Pulmonary artery endothelial cell (primary cell): ENCODE measurements at places on chromosomes 5 and 9. TPM values are rescaled to one million over a fixed set of nuclear protein-coding genes. Genes with fewer than 3 reads are reported as not detected.

Gene SCAI
- total RNA-seq: 5.9 and 7.8 TPM in 2 replicates

- no peak for DNase-seq
Observed at GRCh38 chr9:2863831-2864230, 19.9 kb upstream of the PUM3 start.

Gene PALM2AKAP2
- total RNA-seq: under 0.01 and 0.46 TPM in 2 replicates

Gene PCDHB16
- total RNA-seq: under 0.01 and 0.13 TPM in 2 replicates

Gene PCDHB9
- total RNA-seq: 0.04 and 0.07 TPM in 2 replicates

DNA sequence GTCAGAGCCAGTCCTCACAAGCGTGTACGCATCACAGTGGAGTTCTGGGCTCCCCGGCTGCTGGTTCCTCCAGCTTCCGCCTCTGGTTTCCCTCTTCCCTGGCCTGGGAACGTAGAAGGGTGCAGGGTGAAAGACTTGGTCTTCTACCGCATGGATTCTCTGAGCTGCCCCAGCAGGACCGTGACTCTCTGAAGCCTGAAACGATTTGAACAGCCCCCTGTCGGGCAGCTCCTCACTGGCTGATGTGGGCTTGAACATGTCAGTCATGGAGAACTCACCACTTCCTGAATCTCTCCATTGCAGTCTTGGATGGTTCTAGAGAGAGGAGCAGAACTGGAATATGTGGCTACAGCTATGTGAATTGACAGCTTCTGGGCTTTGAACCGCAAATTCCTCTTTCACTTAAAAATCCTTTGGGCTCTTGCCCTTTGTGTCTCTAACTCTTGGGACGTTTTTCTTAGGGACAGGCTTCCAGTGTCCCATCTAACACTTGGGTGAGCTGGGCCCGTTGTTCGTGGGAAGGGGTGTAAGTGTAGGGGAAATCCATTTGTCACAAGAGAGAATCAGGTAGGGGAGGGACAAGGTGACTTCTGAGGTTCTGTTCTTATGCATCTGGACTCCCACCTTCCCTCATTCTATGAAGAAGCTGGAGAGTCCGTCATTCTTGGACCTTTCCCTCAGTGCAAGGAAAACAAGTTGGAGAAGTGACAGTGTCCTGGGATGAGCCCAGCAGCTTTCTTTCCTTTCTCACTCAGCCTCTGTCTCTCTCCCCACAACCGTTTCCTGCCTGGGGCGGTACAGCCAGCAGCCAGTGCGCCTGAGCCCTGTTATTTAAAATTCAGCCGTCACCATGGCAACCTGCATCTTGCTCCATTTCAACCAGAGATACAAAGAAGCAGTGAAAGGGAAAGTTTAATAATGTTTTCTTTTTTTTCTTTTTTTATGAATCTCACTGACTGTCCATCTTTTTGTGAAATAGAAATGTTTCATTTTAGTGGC lies 84.7 kb downstream of the PTTG1 start:
- DNase-seq: no peak

GRCh38 chr5:65924366-65925043 lies 1.9 kb upstream of the ERBIN start:
- no peak for DNase-seq

- no peak for DNase-seq
Observed at GRCh38 chr9:37486616-37487548, 1.1 kb downstream of the POLR1E start.

DNA sequence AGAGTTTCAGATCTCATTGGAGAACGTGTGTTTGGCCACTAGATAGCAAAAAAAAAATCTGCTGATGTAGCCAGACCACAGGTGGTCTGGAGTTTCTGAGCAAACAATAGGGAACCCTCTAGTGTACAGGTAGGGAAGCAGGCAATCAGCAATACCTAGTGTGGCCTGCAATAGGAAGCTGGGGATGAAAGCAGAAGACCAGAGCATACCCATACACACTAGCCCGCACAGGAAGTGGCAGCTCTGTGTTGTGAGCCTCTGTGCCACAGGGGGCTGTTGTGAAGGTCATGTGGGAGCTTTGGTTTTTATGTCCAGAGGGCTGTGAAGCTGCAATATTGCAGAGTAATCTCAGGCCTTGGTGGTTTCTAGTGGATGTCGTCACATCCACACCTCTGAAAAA lies 81.2 kb downstream of the MTAP start:
- DNase-seq: no peak

DNA sequence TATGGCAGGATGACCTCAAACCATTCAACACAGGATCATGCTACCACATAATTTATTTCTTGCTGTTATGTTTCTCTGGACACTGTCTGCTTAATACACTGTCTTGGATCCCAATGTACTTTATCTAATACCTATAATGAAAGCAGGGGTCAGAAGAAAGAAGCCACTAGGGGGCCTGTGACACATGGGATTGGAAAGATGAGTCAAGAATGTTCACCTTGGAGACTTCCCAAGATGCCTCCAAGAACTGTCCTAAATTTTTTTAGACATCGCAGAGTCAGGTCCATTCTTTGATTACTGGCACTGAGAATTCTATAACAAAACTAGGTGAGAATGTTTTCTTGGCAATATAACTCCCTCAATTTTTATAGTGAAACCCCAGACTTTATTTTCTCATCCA lies 305.8 kb upstream of the SMARCA2 start:
- DNase-seq: no peak
